ENCODE measurements at places on chromosomes 11 and 22.

GRCh38 chr11:130719220-130719915 lies 196.9 kb downstream of the SNX19 start:
- no peak for DNase-seq

- no peak for DNase-seq
These were observed 28.1 kb upstream of the MUC5AC start for GRCh38 chr11:1129611-1130160.

- DNase-seq, result no peak
These were observed 51.5 kb upstream of the LRRC32 start for GRCh38 chr11:76721755-76722677.

GRCh38 chr22:21738966-21739365 lies 3.4 kb upstream of the YPEL1 start:
- no peak for DNase-seq

DNA sequence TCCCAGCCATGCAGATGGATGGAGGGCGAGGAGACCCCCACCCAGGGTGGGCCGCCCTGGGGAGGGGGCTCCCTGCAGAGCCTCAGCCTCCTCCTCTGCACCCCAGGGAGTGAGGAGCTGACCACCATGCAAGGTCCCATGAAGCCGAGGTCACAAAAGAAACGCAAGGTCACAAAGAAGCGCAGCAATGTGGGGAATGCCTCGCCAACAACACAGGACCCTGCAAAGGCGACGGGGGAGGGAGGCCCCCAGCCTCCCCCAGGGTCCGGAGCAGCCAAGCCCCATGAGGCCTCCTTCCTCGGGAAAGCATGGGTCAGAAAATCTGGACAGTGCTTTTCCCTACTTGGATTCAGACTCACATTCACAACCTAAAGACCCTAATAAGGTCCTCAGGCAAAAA lies 191.5 kb downstream of the BRD1 start:
- no peak for DNase-seq

DNA sequence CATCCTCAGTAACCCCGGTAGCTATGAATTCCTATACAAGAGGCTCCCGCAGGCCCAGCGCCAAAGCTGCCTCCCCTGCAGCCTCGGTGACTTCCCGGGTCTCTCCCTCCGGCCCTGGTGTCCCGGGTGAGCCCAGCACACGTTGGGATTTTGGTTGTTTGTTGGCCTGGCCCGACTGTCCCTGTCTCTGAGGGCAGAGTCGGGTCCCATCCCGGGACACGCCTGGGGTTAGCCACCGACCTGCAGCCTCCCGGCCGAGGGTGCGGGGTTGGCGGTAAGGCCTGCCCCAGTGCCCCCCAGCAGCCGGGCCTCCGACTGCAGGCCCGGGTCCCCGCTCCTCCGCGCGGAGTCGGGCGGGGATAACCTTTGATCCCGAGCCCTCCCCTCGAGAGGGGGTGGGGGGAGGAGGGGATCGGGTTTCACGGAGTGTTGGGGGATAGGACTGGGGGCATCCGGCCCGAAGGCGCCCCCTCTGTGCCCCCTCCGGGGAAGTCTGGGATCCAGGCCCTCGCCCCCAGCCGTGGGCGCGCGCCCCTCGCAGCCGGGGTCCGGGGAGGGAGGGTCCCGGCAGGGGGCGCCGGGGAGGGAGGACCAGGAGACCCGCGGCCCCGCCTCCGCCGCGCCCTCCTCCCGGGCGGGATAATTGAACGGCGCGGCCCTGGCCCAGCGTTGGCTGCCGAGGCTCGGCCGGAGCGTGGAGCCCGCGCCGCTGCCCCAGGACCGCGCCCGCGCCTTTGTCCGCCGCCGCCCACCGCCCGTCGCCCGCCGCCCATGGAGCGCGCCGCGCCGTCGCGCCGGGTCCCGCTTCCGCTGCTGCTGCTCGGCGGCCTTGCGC lies at the start of gene FBLN1:
TSS of gene FBLN1 (plus strand) at position 669 of the 835 bp plus-strand sequence. CDS start at position 772, 103 bp downstream.
- no peak for DNase-seq

DNA sequence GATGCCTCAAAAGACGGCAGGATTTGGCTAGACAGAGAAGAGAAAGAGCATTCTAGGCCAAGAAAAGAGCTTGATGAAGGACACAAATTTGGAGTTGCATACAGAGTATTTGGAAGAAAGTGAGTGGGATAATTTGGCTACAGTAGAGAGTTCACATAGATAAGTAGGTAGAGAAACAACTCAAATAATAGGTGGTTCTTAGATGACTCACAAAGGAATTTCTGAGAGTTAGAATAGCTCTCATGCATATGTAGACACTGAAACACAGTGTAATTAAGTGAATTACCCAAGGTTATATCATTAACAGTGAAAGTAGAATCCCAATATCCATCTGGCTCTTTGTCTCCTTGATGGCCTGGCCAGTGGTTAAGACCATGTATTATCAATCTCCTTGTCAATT lies 228.6 kb upstream of the DDI1 start:
- DNase-seq, result no peak

GRCh38 chr22:23626286-23626975 lies 5.7 kb downstream of the DRICH1 start:
- DNase-seq, result no peak

GRCh38 chr11:120505801-120506425 lies 5.6 kb upstream of the GRIK4 start:
- no peak for DNase-seq

Measured in NCI-H1436 treated with DMSO at 0.1 percent for 48 hours (cell line).